ENCODE measurements at places on chromosomes 5 and 9.

- DNase-seq, result no peak
Observed at GRCh38 chr9:130288926-130289690, 23.5 kb downstream of the HMCN2 start.

GRCh38 chr9:117290306-117290840 lies 124.5 kb downstream of the ASTN2 start:
- no peak for DNase-seq

- DNase-seq, result no peak
Observed at GRCh38 chr5:39395521-39395920, 29.3 kb downstream of the DAB2 start.

GRCh38 chr5:166251786-166252185 lies 2039.7 kb upstream of the WWC1 start:
- DNase-seq, result no peak

DNA sequence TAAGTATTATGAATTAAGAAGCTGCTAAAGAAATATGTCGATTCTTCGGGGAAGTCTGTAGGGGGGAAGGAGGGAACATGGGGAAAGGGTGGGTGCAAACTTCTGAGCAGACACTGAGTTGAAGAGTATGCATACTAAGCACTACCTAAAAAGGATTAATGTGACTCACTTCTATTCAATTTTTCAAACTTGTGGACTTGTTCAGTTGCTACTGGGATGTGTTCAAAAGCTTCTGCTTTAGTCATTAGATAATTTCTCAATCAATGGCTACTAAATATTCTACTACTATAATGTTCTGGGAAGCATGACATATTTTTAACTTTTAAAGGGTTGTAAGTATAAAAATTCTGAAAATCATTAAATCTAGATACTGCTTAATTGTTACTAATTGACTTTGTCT lies 109.7 kb upstream of the FER start:
- no peak for DNase-seq

GRCh38 chr5:177140312-177140711 lies 6.7 kb downstream of the NSD1 start:
- no peak for DNase-seq

DNA sequence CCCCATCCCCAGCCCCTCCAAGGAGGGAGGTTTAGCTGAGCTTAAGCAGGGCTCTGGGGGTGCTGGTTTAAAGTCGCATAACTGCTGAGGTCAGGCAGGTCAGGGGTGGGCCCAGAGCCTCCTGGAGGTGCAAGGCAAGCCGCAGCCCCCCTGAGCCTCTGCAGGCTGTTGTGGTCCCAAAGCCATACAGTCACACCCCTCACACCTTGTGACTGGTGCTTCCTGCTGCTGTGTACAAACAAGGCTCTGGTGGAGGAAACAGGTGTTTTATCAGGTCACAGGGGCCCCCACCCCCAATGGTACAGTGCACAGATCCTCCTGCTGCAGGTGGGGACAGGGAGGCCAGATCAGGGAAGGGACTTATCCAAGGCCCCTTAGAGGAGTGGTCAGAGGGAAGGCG lies 8.0 kb downstream of the TCF7 start:
- DNase-seq, result no peak

GRCh38 chr9:132791699-132792240 lies 86.3 kb downstream of the AK8 start:
- DNase-seq, result no peak

DNA sequence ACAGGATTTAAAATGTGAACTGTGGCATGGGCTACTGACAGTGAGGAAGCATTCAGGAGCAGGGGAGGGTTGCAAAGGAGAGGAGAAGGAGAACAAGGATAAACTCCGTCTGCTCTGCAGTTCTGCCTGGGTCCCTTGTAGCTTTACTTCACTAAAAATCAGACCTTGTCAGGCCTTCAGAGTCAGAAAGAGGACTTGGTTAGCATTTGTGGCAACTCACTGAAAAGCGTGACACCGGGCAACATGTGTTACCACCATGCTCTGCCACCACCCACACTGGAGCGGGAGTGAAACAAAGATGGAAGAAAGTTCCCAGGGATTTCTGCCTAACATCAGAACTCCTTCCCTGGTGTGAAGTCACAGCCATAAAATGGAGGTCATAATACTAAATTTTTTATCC lies 19.3 kb downstream of the FYB1 start:
- no peak for DNase-seq

DNA sequence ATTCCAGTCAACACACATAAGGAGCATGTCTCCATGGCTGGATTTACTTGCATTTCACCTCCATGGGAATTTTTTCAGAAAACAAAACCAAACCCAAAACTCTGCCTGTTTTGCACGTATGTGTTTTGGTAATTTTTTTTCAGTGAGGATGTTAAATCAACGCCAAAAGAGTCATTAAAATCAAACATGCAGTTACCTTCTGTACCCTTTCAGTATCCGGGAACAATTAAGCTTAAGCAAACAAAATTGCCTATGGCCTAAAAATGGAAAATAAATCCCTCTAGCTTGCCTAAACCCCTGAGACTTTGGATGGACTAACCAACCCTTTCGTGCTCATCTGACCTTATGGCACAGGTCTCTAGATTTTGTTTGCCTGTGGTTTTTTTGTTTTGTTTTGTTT lies 209.2 kb upstream of the KLF4 start:
- no peak for DNase-seq

DNA sequence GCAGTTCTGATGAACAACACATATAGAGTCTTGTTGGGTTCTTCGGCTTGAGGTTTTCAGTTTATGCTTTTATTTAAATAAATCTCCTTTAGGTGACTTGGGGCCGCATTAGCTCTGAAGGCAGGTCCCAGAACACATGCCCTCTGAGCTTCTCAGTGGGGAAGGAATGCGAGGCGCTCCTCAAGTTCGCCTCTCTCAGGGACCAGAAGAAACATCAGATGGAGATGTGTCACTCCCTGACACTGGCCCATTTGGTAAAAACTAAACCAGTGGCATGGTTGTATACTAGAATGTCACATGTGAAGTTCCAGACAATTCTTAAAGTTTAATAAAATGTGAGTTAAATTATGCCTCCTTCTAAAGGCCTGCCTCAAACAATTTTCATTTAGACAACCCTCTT lies 1.9 kb downstream of the MACROH2A1 start:
- DNase-seq, result no peak

DNA sequence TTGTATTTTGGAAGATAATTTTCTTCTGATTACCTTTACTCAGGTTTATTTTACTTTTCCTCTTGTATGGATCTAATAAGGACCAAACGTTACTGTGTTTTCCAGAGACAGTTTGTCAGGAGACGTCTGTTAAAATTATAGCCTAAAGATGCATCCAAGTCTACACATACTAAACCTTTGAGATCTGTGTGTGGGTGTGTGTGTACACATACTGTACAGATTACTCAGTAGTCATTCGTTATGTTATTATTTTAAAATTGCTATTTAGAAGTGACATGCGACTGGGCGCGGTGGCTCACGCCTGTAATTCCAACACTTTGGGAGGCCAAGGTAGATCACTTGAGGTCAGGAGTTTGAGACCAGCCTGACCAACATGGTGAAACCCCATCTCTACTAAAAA lies 51.6 kb upstream of the CNTLN start:
- no peak for DNase-seq

DNA sequence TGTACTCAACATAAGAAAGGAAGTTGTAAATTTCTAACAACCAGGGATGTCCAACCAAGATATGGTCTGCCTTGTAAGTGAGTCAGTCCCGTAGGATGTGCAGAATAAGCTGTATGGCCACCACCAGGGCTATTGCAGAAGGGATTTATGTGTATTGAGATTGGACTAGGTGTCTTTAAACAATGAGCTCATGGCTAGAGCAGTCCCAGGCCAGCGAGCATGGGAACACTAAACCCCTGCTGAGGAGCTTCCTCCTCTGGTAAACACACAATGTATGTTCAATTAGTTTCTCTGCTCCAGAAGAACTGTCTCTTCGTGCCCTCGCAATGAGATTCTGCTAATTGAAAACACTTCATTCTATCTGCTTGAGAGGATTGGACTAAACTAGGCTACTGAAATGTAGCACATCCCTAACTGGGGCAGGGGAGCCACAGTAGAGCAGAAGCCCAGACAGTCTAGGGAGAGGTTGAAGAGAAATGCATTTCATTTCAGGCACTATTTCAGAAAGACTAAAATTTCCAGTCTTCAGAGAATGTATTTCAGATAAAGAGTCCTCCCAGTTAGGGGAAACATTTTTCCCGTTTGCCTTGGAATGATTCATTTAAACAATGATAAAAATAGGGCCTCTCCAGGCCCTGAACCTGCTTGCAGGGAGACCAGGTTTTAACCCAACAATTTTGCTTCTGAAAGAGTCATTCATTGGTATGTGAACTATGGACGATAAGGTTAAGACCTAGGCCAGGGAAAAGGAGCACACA lies 154.7 kb downstream of the FAM114A2 start:
- no peak for DNase-seq

DNA sequence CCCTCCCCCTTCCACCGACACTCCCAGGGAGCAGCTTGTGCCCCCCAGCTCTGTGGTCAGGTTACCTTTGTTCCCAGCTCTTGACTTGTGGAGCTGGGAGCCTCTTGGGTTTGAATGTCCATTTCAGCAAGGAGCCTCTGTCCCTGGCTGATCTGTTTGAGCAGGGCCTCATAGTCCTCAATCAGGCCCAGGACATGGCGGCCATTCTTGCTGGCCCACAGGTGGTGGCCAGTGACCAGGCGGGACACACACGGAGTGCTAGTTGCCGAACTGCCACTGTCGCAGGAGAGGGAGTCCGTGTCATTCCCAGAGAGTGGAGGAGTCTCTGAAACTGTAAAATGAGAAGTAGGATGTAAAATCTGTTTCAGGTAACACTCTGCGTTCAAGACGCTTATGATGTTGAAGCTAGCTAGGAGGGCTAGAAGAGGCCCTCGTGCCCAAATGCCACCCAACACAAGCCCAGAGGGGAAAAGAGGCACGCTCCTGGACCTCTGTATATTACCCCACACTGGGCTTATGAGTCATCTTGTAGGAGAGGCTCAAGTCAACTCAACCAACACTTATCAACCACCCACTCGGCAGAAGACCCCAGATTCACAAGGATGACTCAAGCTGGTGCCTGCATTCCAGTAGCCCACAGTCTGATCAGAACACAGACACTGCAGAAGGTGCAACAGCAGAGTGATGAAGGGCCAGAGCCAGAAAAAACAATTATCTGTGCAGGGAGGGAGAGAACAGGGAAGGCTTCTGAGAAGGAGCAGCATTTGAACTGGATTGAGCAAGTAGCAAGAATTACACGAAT lies 177.0 kb downstream of the CDK5RAP2 start:
- no peak for DNase-seq

DNA sequence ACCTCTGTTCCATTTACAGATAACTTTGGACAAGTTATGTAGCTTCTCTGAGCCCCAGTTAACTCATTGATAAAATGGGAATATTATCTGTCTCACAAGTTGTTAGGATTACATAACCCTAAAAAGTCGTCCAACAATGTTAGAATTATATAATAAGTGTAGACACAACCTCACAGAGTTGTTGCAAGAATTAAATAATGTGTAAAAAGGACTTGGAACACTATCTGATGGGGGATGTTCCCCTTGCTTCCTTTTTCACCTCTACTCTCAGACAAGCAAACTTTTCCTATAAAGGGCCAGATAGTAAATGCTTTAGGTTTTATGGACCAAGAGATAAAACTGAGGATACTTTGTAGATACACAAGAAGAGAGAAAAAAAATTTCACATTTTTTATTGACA lies 193.5 kb downstream of the GAPVD1 start:
- no peak for DNase-seq

DNA sequence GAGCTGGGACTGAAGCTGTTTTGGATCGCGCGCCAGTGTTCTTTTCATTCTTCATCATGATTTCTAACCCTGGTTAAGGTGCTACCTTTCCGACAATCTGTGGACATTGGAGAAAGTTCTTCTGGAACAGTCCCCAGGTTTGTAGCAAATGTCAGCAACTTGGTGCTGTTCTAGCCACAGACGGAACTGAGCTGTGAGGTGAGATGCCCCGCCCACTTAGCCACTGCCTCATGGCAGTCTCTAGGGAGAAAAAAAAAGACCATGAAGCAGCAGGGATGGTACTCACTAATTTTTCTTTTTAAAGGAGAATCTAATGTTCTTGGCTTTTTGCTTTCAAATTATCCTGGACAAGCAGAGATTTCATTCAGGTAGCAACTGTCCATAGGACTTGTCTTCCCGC lies 72.1 kb upstream of the STK32A start:
- no peak for DNase-seq

DNA sequence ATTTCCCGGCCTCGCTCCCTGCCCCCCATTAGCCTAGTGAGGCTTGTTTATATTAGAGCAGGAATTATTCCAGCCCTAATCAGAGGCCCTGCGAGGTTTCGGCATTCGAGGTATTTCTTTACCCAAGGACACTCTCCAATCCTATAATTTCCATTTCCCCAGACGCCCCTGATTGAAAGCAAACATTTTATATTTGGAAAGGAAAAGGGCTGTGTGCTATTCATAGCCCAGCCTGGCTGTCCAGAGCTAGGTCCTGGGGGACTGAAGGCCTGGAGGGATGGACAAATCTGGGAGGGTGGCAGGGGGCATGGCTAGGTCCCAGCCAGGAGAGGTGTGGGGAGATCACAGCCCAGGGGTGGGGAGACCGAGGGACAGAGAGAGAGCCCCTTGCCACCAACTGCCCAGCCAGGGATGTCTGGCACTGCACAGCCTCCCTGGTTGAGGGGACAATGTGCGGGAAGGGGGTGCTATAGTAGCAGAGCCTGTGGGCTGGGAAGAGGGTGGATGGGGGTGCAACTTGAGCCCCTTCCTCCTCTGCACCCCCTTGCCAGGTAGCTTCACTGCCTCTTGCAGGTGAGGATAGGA lies 125.1 kb downstream of the BARX1 start:
- DNase-seq, result no peak

DNA sequence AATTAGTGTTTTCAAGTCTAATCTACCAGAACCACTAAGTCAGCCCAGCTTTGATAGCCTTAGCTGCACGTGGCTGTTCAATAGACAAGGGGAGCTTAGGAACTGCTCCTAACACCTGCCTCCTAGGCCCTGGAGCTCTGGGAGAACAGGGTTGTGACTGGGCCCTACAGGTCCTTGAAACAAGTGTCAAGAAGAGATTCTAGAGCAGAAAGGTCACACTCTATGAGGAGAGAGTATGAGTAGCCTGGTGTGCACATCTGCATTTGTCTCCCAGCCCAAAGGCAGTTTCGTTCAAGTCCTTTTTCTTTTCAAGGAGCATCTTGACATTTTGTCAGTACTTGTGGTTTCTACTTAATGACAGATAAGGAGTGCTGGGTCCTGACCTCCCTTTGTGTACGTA lies 206.1 kb downstream of the PRELID2 start:
- DNase-seq, result no peak

GRCh38 chr9:101458963-101459631 lies 23.5 kb upstream of the ALDOB start:
- no peak for DNase-seq

All from right cardiac atrium (tissue), 5 donors.